Placental pericyte (primary cell): ENCODE measurements at places on chromosomes 6 and 20. TPM values are rescaled to one million over a fixed set of nuclear protein-coding genes. Genes with fewer than 3 reads are reported as not detected.

EDN3 gene
- 0.14 TPM in 1 of 2 replicates, not detected in the other for total RNA-seq

SMAP1 gene
- 21.3 and 24.9 TPM in 2 replicates for total RNA-seq

RWDD2A gene
- 2.7 and 8.1 TPM in 2 replicates for total RNA-seq

SPTLC3 gene
- total RNA-seq, result 1.7 and 2.4 TPM in 2 replicates
